ENCODE measurements at places on chromosomes 5 and 9. TPM values are rescaled to one million over a fixed set of nuclear protein-coding genes. Genes with fewer than 3 reads are reported as not detected.

DNA sequence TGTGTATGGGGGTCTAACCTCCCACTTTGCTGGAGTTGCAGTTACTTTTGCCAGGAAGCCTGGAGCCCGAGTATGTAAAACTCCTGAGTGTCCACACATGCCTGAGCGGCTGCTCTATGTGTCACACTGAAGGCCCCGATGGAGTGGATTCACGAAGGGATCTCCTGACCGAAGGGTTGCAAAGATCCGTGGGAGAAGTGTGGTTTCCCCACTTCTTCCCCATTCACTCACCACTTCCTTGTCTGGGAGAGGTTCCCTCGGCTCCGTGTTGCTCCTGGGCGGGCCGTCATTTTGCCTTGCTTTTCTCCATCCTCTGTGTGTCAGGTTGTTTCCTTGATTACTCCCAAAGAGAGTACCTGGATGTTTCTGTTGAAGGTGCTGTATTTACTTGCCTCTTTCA lies 16.2 kb upstream of the IL3 start:
- DNase-seq: no peak

GRCh38 chr9:21964925-21965385 lies 29.2 kb downstream of the CDKN2A start:
- no peak for DNase-seq

GRCh38 chr5:150256410-150257064 lies 33.0 kb downstream of the CAMK2A start:
- DNase-seq: no peak

The IFNK gene
- polyA plus RNA-seq: not detected

The KIAA0825 gene
- polyA plus RNA-seq: 4.3 TPM

The PDCD1LG2 gene
- 0.06 TPM for polyA plus RNA-seq

DNA sequence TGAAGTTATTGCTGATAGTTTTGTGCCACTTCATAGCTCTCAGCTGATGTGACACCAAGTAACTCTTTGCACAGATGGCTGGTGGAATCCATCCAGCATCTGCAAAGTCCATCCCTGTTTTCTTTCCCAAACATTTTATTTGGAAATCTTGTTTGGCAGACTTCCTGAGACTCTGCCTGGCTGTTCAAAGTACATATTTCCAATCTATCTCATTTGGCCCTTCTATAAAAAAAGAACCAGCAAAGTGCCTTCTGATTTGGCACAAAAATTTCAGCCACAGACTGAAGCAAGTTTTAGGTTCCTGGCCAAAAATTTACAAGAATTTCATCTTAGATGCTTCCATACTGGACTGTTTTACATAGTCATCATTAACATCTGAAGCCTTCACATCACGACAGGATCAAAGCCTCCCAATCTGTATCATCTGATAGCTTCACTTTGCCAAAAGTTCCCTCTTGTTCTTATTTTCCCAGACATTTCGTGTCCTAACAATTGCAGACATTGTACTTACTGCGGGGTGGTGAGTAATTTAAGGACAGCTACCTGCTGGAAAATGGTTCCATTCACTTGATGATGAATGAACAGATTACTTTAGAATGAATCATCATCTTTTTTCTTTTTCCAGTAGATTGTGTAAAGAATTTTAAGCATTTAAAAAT lies 377.3 kb downstream of the KIAA0825 start:
- no peak for DNase-seq

DNA sequence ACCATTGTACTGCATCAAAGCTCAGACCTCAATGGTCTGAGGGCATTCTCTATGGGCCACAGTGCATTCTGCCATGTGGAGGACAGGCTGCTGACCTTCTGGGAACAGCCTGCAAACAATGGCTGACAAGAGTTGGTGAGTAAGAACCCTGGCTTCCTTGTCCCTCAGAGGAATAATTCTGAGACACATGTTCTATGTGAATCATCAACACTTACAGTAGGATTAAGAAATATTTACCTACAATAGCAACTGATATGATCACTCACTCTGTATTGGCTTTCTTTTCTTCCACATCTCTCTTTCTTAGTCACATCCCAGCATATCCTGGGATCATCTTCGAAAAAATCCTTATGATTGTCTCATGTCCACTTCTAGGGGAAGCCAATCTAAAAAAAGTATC lies 306.5 kb upstream of the ITGA1 start:
- no peak for DNase-seq

GRCh38 chr9:121652021-121652837 lies 795 bp downstream of the DAB2IP start:
- DNase-seq: no peak

GRCh38 chr9:995781-996180 lies 19.3 kb downstream of the DMRT3 start:
- no peak for DNase-seq

DNA sequence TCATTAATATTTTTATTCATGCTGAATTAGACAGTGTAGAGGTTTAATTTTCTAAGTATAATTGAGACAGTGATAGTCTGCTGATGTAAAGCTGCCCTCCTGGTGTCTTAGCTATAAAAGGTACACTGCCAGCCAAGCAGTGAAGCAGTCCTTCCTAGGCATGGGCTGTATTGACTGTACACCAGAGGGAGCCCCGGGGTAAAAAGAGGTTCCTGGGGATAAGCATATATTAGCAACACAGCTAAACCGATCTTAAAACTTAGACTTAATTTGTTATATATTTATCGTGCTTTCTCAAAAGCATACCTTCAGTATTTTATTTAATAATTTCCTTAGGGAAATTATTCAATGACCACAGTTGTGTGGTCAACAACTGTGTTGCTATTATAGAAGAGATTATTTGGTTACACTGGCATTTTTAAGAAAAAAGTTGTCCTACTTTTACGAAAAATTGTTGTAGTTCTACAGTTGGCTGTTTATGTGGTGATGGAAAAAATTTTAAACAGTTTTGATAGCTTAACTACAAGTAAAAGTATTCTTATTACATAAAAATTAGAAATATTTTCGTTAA lies 68.8 kb downstream of the ELL2 start:
- no peak for DNase-seq

The PCDHB14 gene
- 8.8 TPM for polyA plus RNA-seq

The GRAMD2B gene
- polyA plus RNA-seq: 19.0 TPM

GRCh38 chr5:78221964-78222451 lies 72.5 kb downstream of the AP3B1 start:
- no peak for DNase-seq

The SLC31A2 gene
- 3.3 TPM for polyA plus RNA-seq

GRCh38 chr9:114723931-114724330 lies 41.9 kb upstream of the TEX48 start:
- DNase-seq: no peak

The CD14 gene
- 11.1 TPM for polyA plus RNA-seq

GRCh38 chr5:761059-761771 lies 23.3 kb downstream of the ZDHHC11B start:
- DNase-seq: no peak

DNA sequence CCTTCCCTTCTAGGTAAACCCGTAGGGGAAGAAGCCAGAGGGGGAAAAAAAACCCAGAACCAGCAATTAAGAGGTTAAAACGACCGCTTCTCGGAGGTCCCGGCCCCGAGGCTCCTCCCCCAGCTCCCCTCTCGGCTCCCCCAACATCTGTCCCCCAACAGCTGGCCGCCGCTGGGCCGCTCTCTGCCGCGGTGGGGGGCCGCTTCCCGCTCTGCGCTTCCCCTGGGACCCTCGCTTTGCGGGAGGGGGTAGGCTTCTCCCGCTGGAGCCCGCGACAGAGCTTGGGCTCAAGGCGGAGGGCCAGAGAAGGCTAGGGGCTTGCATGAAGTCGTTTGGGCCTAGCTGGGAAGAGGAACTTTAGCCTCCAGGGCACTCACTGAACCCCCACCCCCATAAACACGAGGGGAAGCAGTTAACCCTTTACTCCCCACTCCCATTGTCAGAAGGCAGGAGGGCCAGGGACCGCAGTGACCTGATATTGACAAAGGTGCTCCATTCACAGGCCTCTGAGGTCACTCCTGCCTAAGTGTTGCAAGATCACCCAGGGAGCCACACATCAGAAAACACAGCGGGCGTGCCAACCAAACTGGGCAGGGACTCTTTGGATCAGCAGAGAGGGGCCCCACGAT lies 7.5 kb downstream of the LHX6 start:
- DNase-seq: no peak

- no peak for DNase-seq
Measured at GRCh38 chr5:1495525-1495897, 28.2 kb downstream of the LPCAT1 start.

The CDKN2B-AS1 gene
- 0.06 TPM for polyA plus RNA-seq

- no peak for DNase-seq
Measured at GRCh38 chr5:74875994-74876791, 10.0 kb upstream of the FAM169A start.

DNA sequence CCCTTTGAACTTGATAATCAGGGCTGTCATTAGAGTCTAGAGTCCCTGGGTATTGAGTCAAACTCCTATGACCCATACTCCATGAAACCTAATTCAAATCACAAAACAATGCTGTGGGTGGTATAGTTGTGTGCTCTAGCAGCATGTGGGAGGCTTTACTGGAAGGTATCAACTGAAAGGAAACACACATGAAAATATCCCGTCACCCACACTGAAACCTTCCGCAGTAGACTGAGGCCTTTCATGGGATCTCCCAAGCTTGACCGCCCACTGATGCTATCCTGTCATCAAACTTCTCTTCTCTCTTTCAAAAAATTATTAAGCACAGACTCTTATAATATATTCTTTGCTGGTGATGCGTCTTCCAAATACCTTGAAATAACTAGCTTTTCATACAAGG lies 569.1 kb upstream of the MEF2C start:
- no peak for DNase-seq

DNA sequence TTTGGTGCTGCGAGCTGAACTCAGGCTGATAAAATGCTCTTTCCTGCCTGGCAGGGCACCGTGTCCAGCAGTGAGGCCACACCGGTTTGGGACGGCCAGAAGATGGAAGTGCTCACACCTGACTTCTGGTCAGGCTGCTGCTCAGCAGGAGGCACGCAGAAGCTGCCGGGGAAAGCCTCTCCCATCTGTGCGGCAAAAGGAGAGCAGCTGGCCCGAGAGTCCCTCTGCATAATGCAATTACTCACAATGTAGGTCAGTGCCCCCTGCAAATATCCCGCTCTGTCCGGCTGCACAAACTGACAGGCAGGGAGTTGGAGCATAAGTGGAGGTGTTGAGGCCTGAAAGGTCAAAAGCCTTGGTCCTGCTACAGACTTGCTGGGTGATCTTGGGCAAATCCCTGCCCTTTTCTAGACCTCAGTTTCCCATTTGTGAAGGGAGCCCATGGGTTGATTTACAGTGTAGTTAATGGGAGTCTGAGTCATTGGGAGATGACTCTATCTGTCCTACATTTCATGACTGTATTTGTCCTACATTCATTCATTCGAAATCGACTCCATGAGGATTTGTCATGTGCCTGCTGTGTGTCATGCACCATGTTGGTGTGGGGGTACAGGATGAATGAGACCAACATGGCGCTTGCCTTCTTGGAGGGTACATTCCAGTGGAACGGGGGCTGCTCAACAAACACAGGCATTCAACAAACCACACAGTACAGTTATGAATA lies 61.8 kb upstream of the TBC1D2 start:
- DNase-seq: no peak

GRCh38 chr5:148491793-148492184 lies 108.0 kb downstream of the FBXO38 start:
- no peak for DNase-seq

- DNase-seq: no peak
Measured at GRCh38 chr9:92639124-92639523, 30.8 kb downstream of the IPPK start.

DNA sequence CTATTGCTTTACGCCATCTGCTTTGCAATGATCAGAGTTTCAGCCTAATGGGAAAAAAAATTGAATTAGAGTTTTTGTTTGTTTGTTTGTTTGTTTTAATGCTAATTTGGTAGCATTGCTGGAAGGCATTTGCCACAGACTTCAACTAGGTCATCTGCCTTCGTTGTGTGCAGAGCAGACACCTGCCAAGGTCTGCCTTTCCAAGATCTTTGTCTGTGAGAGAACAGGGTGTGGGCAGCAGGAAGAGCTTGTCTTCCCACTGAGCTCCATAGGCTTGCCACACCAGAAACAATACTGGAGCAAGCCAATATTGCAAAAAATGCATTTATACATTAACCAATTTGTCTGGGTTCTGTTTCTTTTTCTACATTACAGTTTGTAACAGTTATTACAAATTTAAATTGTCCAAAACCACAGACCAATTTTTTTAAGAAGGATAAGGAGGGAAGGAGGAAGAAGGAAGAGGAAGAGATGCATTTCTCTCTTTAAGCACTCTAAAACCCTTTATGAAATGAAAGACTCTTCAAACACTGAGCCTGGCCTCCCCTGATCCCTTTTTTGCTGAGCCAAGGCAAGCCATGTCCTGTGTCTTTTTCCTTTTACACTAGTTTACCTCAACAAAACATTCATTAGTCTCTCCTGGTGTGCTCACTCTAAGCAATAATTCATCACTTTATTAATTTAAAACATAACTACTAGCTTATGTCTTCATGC lies 210.5 kb downstream of the SNX18 start:
- no peak for DNase-seq

DNA sequence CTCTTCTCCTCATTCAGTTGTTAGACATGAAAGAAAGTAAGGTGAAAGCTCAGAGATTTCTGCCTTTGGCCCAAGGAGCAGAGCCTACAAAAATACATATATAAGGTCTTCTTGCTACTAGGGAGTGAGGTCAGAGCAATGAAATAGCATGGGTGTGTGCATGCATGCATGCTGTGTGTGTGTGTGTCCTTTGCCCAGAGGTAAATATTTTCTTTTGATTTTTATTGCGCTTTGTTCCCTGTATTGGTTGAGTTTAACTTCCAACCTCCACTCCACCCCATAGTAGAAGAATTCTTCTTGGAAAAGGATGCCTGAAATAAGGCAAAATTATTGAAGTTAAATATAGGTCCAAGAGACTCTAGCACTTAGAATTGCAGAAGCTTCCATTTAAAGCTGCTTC lies 248.0 kb upstream of the PTGER4 start:
- no peak for DNase-seq

DNA sequence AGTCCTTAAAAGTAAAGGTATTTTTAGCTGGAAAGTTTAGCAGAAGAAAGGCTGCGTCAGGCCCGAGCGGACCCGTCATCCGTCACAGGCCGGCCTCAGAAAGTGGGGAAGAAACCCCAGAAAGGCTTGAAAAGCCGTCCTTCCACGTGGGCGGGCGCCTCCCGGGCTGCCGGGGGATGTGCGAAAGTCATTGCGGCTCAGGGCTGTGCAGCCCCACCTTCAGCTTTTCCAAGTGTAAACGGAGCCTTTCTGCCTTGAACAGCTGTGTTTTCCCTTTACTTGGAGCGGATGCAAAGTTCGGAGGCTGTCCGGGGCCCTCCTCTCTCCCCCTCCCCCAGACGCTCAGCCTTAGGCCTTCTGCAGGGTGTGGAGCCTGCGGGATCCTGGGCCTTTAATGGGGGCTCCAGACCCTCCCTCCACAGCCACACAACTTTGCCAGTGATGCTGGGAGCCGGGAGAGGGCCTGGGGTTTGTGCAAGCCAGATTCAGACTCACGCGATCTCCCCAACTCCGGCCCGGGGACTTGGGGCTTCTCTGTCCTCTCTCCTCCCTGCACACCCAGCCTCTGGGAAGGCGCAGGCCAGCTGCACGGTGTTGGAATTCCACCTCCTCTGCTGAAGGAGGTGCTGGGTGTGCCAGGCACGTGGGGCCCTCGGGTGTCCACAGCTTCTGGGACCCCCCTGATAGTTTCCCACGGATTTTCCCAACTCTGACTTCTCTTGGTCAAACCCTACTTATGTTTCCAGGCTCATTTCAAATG lies 95.5 kb upstream of the RAPGEF1 start:
- DNase-seq: no peak

The PCDHGA11 gene
- 5.3 TPM for polyA plus RNA-seq
